Hepatocyte (in vitro differentiated cells): ENCODE measurements at places on chromosomes 2 and 18. TPM values are rescaled to one million over a fixed set of nuclear protein-coding genes. Genes with fewer than 3 reads are reported as not detected.

Gene EFHD1
- total RNA-seq, result 3.0 and 4.2 TPM in 2 replicates

Gene CXCR4
- total RNA-seq, result 6.2 and 6.4 TPM in 2 replicates

Gene IL36A
- total RNA-seq, result not detected in 2 replicates

Gene HRH4
- not detected in 2 replicates for total RNA-seq

Gene ACTG2
- 20.3 and 25.6 TPM in 2 replicates for total RNA-seq

Gene APOB
- total RNA-seq, result 804 and 814 TPM in 2 replicates

Gene IL1RL1
- total RNA-seq, result 13.1 and 15.6 TPM in 2 replicates
